Activated naive CD4-positive, alpha-beta T cell treated with anti-CD3 and anti-CD28 coated beads, Interleukin-2, amount 50 U/mL, for 16 hours (primary cell): ENCODE measurements at places on chromosomes 2 and 18.
A peak's percentile ranks its signal among the peaks of the same experiment; 100 is the strongest.

DNA sequence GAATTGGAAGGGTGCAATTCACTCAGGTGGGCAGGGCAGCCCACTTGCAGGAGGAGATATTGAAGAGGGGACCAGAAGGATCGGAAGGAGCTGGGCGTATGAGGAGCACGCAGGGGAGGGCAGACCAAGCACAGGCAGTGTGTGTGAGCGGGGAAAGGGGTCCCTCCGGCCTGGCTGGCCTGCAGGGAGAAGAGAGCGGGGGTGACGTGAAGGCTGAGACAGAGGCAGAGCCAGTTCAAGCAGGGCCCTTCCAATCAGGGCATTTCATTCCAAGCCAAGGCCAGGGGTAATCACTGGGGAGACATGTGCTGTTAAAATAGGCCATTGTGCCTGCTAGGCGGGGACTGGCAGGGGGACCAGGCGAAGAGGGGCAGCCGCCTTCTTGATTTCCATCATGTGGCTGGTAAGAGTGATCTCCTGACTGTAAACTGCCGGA, 62.2 kb downstream of the ACKR3 start:
- DNase-seq: no peak

DNA sequence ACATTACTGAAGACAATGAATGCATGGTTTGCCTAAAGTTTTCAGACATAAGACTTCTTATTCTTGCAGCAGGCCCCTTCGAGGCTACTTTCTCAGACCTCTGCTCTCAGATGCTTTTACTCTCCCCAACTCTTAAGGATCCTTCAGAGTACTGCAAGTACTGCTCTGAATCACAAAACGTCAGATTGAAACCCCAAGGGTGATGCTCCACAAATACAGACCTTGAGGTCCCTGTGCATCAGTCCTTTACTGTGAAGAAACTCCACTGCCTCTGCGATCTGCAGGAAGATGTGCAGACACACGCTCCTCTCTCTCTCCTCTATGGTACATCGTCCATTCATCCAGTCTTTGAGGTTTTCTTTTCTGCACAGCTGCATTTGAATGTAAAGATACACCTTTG, 52.8 kb downstream of the EIF2AK3 start:
- no peak for DNase-seq

- DNase-seq: no peak
Observed at GRCh38 chr18:8552151-8552550, 57.1 kb upstream of the RAB12 start.

GRCh38 chr2:26658691-26659346, 17.7 kb upstream of the CIB4 start:
- DNase-seq: no peak

- DNase-seq: no peak
Observed at GRCh38 chr2:217494557-217494956, 508.2 kb downstream of the TNS1 start.

- DNase-seq: no peak
Observed at GRCh38 chr2:109157563-109158105, 28.6 kb downstream of the SH3RF3 start.

DNA sequence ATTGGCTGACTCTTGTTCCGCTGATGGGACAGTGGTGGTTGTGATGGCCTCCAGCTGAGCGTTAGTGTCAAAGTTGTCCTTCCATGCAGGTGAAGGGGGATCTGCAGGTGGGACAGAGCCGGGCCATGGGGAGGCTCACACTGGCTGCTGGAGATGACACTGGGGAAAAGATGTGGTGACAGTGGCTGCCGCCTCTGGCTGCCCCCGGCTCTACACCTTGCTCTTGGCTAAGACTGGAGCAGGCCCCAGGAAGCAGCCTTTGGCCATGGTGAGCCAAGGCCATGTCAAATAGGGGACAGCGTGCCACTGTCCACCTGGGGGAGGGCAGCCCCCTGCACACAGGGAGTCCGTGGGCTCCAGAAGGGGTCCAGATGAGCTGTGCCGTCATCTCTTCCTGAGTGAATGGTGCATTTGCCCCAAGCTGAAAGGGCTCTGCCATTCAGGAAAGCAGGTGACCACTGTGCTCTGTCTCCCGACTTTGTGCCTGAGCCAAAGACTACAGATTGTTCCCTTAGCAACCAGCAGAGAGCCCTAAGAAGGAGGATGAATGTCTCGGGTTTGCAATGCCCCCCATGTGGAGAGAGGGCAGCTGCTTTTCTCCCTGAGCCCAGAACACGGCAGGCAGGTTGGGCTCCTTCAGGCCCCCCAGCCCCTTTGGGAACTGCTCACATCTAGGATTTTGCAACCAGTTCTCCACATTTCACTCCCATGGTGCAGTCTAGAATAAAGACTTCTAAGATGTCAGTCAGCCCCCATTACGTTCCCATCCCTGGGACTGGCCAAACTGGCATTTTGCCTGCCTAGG, 79.1 kb upstream of the BCL2L11 start:
- DNase-seq: no peak

- DNase-seq: no peak
Observed at GRCh38 chr2:178101321-178102079, 10.7 kb upstream of the RBM45 start.

DNA sequence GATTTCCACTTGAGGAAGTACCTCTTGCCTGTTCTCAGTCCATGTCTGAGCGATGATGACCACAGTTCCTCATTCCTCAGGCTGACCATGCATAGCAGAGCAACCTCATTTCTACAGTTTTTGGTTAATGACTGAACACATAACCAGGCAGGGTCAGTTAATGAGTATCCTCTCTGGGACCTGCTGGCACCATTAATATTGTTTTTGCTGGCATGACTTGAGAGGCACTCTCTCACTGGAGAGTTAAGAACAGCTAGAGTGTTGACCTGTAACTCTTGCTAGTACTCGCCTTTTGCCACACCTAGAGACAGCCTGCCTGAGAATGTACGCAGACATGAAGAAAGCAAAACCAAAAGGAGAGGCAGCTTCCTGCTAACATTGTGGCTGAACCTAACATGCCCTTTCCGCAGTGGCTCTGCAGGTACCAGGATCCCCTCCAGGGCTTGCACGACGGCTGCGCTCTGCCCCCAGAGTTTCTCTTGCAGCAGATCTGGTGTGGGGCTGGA, 23.9 kb downstream of the PECR start:
- peak; percentile 58 for DNase-seq

GRCh38 chr2:141692829-141693228, 438.0 kb downstream of the LRP1B start:
- no peak for DNase-seq
